ENCODE measurements at places on chromosomes 2 and 18. TPM values are rescaled to one million over a fixed set of nuclear protein-coding genes. Genes with fewer than 3 reads are reported as not detected.

Gene DSEL
- total RNA-seq: 0.10 TPM

Gene SH3RF3
- 1.8 TPM for total RNA-seq

Gene SPR
- 8.7 TPM for total RNA-seq

Gene LRATD1
- total RNA-seq: not detected

Gene SLC30A3
- 0.67 TPM for total RNA-seq

Gene DUSP19
- 5.0 TPM for total RNA-seq

Gene PID1
- not detected for total RNA-seq

Gene MRPS5
- total RNA-seq: 96.0 TPM

Gene TUBA4B
- not detected for total RNA-seq

Gene TRIB2
- 3.7 TPM for total RNA-seq

DNA sequence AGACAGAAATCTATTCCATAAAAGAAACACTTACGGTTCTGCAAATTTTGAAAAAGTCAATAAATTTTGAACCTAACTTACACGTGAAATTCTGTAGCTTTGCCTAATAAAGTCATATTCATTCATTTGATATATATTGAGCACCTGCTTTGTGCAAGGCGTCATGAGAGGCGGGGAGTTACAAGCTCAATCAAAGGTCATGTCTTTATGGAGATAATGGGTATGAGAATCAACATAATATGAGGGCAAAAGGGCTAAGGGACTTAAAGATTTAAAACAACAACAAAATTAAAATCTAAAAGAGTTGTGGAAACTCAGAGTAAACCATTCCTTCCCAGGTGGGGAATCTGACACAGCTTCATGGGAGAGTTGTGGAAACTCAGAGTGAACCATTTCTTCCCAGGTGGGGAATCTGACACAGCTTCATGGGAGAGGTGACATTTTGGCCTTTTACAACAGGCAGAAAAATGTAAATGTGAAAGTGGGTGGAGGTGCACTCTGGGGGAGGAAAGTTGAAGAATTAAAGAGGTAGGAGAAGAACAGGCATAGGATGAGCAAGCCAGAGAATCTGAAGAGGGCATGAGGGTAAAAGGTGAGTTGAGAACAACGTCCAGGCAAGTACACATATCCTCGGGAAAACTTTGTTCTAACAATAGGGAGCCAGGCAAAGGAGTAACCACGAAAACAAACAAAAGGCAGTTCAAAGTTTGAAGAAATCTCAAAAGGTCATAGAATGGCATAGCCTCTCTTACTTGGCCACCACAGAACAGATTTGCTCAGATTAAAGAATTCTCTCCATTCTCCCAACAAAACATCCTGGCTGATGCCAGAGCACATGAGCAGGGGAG is 49.5 kb upstream of the CD226 start:
- H3K4me1 ChIP-seq: peaks cover 20% of the 10 kb centered on the region
- no peak for DNase-seq

DNA sequence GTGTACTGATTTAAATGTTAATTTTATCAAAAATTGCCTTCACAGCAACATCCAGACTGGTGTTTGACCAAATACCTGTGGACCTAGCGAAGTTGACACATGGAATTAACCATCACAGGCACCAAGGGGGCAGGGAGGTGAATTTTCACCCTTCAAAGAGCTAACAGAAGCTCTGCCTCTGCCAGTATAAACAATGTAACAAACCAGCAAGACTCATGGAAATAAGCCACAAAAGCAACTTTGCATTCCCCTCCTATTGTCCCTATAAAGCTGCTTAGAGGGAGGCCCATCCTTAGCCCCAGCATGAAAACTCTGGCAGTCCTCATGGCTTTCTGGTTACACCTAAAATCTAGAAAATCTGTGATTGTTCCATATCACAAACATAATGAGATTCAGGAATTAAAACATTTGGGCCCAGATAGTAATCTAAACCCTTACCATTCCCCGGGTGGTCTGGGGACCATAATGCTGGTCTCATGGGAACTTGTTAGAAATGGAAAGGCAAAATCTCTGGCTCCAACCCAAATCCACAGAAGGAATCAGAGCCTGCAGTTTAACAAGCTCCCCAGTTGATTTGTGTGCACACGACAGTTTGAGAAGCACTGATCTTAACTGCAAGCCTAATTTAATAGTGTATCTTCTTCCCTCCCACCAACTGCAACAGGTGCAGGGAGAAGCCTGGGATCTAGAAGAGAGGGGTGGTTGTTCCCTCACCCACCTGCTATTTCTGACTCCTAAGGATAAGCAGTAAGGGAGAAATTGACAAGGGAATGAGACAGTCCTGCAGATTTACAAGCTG is 23.1 kb downstream of the SERPINB11 start:
- H3K4me3 ChIP-seq: no peak overlapping the region
- H3K4me1 ChIP-seq: no peaks in the 10 kb centered on the region
- H3K36me3 ChIP-seq: no peaks in the 10 kb centered on the region
- no peak overlapping the region for H3K27ac ChIP-seq
- peaks cover 2% of the 10 kb centered on the region for H3K27me3 ChIP-seq
- no peak for DNase-seq

GRCh38 chr2:88190808-88191721 is 20.9 kb downstream of the THNSL2 start:
- peaks cover 11% of the 10 kb centered on the region for H3K27me3 ChIP-seq
- H3K27ac ChIP-seq: no peak overlapping the region
- peak; percentile 48 for DNase-seq
- H3K36me3 ChIP-seq: peaks cover 7% of the 10 kb centered on the region
- no peak overlapping the region for H3K4me3 ChIP-seq
- H3K4me1 ChIP-seq: peaks cover 10% of the 10 kb centered on the region

DNA sequence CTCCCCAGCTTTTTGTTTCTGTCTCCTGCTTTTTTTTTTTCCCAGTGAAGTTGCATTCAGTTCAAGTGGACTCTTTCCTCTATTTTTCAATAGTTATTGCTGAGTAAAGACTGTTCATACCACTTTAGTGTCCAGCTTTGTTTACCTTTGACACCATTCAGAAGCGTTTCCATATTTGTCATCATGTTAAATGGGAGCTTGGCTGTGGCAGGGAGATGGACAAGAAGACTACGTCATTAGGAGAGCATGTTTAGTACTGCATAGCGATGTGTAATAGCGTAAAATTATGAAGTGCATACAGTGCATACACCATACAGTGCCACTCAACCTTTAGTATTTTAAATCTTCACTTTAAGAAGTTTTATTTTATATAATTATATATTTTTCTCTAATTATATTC is 655.9 kb downstream of the DCC start:
- H3K27ac ChIP-seq: no peak overlapping the region
- no peaks in the 10 kb centered on the region for H3K4me1 ChIP-seq
- no peak overlapping the region for H3K4me3 ChIP-seq
- H3K36me3 ChIP-seq: no peaks in the 10 kb centered on the region
- H3K27me3 ChIP-seq: no peaks in the 10 kb centered on the region

- H3K27ac ChIP-seq: no peak overlapping the region
- peaks cover 3% of the 10 kb centered on the region for H3K27me3 ChIP-seq
- H3K4me3 ChIP-seq: no peak overlapping the region
- peaks cover 4% of the 10 kb centered on the region for H3K36me3 ChIP-seq
Measured at GRCh38 chr18:35436076-35436649, 59.0 kb upstream of the ZNF396 start.

DNA sequence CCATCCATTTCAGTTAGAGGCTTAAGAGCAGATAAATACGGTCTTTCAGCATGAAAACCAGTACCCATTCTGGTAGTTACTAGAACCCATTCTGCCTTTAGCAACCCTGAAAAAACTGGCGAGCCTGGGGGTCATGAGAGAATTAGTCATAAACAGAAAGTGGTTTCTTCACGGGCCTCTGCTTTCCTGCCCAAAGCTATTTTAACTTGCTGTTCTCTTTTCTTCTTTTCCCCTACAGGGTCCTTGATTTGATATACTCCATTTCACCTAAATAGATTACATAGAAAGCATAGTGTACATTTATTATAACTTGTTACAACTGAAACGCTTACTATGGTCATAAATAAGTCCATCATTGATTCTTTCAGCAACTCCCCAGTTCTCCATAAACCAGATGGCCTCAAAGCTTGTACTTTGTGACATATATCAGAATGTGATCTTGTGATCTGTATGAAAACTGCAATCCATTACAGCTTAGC is 48.3 kb downstream of the WDFY1 start:
- no peak overlapping the region for H3K4me3 ChIP-seq
- no peak for DNase-seq
- H3K4me1 ChIP-seq: peaks cover 11% of the 10 kb centered on the region
- H3K27ac ChIP-seq: no peak overlapping the region
- peaks cover 30% of the 10 kb centered on the region for H3K36me3 ChIP-seq

- no peaks in the 10 kb centered on the region for H3K27me3 ChIP-seq
- H3K27ac ChIP-seq: no peak overlapping the region
- no peak overlapping the region for H3K4me3 ChIP-seq
- H3K4me1 ChIP-seq: no peaks in the 10 kb centered on the region
Measured at GRCh38 chr2:56448403-56449001, 264.7 kb downstream of the CCDC85A start.

GRCh38 chr18:12428923-12429322 is 21.2 kb downstream of the PRELID3A start:
- H3K4me3 ChIP-seq: no peak overlapping the region
- H3K27me3 ChIP-seq: no peaks in the 10 kb centered on the region
- no peak for DNase-seq

- H3K27ac ChIP-seq: no peak overlapping the region
- H3K27me3 ChIP-seq: no peaks in the 10 kb centered on the region
- DNase-seq: no peak
- H3K36me3 ChIP-seq: no peaks in the 10 kb centered on the region
Measured at GRCh38 chr2:184372484-184372883, 225.8 kb upstream of the ZNF804A start.

GRCh38 chr2:134665727-134666506 is 52.9 kb downstream of the TMEM163 start:
- no peak overlapping the region for H3K4me3 ChIP-seq
- H3K27me3 ChIP-seq: peaks cover 36% of the 10 kb centered on the region
- H3K36me3 ChIP-seq: no peaks in the 10 kb centered on the region
- no peak overlapping the region for H3K27ac ChIP-seq

GRCh38 chr2:240322231-240322955 is 113.1 kb upstream of the GPC1 start:
- DNase-seq: no peak
- no peaks in the 10 kb centered on the region for H3K27me3 ChIP-seq
- no peak overlapping the region for H3K27ac ChIP-seq
- H3K4me3 ChIP-seq: no peak overlapping the region
- H3K4me1 ChIP-seq: no peaks in the 10 kb centered on the region

DNA sequence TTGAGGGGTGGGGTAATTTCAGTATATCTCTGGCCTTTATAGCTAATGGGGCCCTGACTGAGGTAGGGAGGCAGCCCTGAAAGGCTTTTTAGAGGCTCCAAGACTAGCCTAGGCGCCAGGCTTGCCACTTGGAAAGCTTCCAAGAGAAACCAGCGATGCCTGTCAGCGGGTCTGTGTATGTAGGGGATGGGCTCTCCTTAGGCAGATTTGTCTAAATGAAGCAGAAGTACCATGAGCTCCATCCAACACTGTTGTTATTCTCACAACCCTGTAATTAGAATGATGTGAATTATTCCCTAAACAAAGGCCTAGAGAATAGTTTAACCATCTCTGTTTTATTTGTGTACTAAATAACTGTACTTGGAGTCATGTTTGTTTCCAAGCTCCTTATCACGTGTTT is 138.1 kb downstream of the B3GNT2 start:
- no peak overlapping the region for H3K4me3 ChIP-seq
- no peaks in the 10 kb centered on the region for H3K27me3 ChIP-seq
- H3K4me1 ChIP-seq: peaks cover 7% of the 10 kb centered on the region
- no peaks in the 10 kb centered on the region for H3K36me3 ChIP-seq
- no peak overlapping the region for H3K27ac ChIP-seq

GRCh38 chr2:156456616-156457015 is 20.4 kb downstream of the GPD2 start:
- no peak for DNase-seq
- no peak overlapping the region for H3K4me3 ChIP-seq
- H3K27ac ChIP-seq: no peak overlapping the region
- peaks cover 18% of the 10 kb centered on the region for H3K4me1 ChIP-seq
- H3K27me3 ChIP-seq: no peaks in the 10 kb centered on the region

- no peak overlapping the region for H3K4me3 ChIP-seq
- H3K27me3 ChIP-seq: no peaks in the 10 kb centered on the region
- DNase-seq: no peak
- no peak overlapping the region for H3K27ac ChIP-seq
Measured at GRCh38 chr2:191382801-191383200, 137.6 kb downstream of the MYO1B start.

GRCh38 chr18:362311-363290 is 94.8 kb upstream of the THOC1 start:
- no peaks in the 10 kb centered on the region for H3K36me3 ChIP-seq
- no peak overlapping the region for H3K4me3 ChIP-seq
- DNase-seq: no peak
- no peaks in the 10 kb centered on the region for H3K4me1 ChIP-seq

DNA sequence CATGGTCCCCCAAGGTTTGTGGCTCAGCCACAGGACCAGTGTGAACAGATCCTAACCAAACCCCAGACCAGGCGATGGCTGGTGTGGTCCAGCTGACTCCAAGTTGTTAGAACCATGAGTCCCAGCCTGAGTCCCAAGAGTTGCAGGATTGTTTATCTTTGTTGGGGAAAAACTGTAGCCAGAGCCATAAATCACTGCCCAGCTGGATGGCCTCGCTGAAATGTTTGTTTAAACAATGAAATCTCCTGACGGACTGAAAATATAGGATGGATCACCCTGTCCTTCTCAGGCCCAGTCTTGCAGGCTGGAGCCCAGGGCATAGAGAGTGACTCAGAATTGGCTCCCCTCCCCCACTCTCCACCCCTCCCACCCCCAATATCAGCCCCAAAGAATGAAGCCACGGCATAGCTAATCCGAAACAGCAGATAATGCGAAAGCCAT is 36.4 kb downstream of the PKDCC start:
- no peaks in the 10 kb centered on the region for H3K36me3 ChIP-seq
- H3K4me3 ChIP-seq: no peak overlapping the region
- DNase-seq: no peak
- peaks cover 4% of the 10 kb centered on the region for H3K4me1 ChIP-seq

- H3K36me3 ChIP-seq: no peaks in the 10 kb centered on the region
- no peak overlapping the region for H3K27ac ChIP-seq
- no peaks in the 10 kb centered on the region for H3K27me3 ChIP-seq
Measured at GRCh38 chr2:207227062-207227748, 61.5 kb upstream of the KLF7 start.

DNA sequence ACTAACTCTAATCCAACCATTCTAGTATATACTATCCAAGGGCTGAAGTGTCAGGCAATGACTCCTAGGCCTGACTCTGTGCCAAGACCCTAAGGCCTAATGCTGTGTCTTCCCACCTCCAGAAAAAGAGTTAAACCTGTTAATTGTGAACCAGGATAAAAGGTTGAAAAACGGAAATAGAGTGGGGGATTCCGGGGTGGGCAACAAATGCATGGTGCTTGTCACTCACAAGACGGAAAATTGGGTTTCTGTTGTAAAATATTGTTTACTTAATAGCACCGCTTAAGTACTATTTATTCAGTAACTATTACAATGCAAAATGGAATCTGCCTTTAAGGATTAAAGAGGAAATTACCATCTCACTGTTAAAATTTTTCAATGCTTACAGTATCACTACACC is 3.2 kb downstream of the STK17B start:
- peak overlapping the region; percentile 93 for H3K4me3 ChIP-seq
- no peak for DNase-seq
- H3K4me1 ChIP-seq: peaks cover 29% of the 10 kb centered on the region
- H3K27ac ChIP-seq: peak overlapping the region; percentile 92
- H3K27me3 ChIP-seq: no peaks in the 10 kb centered on the region

Data from activated naive CD4-positive, alpha-beta T cell treated with anti-CD3 and anti-CD28 coated beads for 36 hours (primary cell).